Foreskin fibroblast (primary cell): ENCODE measurements at places on chromosomes 12 and 14.

- peak; percentile 0 for DNase-seq
Observed at GRCh38 chr12:54879579-54879978, 25.3 kb downstream of the MUCL1 start.

DNA sequence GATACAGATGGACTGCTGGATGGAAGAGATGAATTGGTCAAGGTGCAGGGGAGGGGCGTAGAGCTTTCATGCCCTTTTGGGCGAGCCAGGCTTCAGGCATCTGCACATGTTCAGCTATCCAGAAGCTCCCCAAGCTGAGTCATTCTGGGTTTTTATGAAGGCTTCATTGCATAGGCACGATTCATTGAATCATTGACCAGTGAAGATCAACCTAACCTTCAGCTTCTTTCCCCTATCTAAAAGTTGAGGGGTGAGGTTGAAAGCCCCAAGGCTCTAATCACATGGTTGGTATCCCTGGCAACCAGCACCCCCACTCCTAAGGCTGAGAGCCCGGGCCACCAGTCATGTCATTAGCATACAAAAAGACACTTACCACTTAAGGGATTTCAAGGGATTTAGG, 36.3 kb downstream of the RPS29 start:
- peak; percentile 72 for DNase-seq

DNA sequence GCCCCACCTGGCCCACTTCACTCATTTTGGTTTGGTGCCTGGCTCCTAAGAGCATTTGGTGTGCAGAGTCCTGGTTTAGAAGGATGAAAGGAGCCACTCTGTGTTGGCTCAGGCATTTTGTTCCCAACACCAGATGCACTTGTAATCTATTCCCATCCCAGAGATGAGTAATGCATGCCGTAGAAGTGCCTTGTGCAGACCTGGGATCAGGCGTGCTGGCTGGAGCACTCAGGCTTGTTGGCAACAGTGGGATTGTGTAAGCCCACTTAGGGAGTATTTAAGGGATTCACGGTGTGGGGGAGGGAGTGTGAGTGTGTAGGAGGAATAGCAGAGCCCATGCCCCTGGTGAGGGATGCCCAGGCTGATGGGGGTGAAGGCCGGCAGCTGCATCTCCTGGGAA, 501.5 kb upstream of the TBX3 start:
- peak; percentile 58 for DNase-seq

GRCh38 chr14:42130815-42131214, 524.1 kb downstream of the LRFN5 start:
- no peak for DNase-seq

GRCh38 chr14:77709412-77709811, 1.5 kb downstream of the SLIRP start:
- DNase-seq: no peak

DNA sequence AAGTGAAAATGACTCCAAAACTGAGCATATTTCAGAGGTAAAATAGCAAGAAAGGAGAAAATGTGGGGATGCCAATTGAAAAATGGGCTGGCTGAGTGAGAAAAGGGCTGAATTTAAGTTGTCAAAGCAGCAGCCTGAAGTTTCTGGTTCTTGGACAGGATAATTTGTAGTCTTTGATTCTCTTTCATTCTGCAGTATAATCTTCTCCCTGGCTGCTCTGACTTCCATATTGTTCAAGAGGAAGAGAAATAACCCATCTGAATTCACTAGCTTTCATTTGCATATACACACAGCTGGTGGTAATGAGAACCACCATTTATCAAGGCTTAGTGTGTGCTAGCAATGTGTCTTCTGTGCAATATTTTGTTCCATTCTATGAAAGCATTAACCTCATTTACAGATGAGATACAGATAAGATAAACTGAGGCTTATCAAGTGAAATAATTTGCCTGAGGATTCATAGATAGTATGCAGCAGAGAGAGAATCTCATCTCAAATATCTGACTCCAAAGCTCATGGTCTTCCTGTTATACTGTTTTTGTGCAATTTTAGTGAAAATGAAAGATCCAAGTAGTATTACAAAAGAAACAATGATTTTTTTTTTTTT, 184.2 kb downstream of the TMTC2 start:
- no peak for DNase-seq

GRCh38 chr12:3048540-3048939, 28.6 kb upstream of the TSPAN9 start:
- no peak for DNase-seq

GRCh38 chr12:7899755-7900154, 27.0 kb upstream of the SLC2A14 start:
- DNase-seq: peak; percentile 45

DNA sequence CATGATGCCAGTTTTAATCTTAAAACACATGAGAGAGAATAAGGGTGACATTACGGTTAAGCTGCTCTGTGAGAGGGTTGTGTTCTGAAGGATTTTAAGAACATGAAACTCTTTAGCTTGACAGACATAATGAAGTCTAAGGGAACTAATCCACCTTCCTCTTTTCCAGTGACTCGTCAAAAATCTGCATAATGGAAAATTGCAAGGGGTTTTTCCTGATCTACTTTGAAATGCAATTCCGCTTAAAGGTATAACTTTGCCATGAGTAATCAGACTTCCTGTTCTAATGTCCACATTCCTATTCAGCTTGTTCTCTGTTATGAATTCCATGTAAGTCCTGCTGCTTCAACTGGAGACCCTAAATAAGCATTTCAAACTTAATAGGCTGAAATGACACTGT, at the start of gene ZNF705A:
ZNF705A (plus strand) TSS at position 171 of the 400 bp plus-strand sequence. CDS start 15,611 bp downstream, outside the sequence.
- DNase-seq: peak; percentile 52

DNA sequence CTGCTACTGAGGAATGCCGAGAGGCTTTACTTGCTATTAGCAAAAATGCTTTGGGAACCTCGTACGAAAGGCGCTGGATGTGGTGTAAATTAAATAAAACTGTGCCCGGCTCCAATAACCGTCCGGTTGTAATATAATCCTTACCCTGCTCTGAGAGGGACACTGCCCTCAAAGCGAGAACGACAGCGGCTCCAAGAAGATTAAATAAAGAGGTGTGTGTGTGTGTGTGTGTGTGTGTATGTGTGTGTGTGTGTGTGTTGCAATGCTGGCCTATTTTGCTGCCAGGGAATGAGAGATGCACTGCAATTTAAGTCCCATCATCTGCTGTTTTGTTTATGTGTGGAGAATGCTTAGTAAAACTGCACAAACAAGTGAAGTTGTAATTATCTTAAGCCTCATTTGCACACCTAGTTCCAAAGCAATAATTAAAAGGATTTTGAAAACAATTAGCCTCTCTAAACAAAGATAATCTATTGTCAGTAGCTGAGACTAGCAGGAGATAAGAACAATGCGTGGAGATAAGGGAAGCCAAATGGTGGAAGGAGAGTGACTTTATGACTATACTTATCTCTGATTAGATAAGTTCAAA, 1.2 kb upstream of the SIX1 start:
- peak; percentile 65 for DNase-seq

- DNase-seq: peak; percentile 47
Observed at GRCh38 chr12:58069268-58069963, 128.0 kb downstream of the ATP23 start.

- peak; percentile 59 for DNase-seq
Observed at GRCh38 chr12:116708826-116709756, 28.8 kb downstream of the SPRING1 start.

DNA sequence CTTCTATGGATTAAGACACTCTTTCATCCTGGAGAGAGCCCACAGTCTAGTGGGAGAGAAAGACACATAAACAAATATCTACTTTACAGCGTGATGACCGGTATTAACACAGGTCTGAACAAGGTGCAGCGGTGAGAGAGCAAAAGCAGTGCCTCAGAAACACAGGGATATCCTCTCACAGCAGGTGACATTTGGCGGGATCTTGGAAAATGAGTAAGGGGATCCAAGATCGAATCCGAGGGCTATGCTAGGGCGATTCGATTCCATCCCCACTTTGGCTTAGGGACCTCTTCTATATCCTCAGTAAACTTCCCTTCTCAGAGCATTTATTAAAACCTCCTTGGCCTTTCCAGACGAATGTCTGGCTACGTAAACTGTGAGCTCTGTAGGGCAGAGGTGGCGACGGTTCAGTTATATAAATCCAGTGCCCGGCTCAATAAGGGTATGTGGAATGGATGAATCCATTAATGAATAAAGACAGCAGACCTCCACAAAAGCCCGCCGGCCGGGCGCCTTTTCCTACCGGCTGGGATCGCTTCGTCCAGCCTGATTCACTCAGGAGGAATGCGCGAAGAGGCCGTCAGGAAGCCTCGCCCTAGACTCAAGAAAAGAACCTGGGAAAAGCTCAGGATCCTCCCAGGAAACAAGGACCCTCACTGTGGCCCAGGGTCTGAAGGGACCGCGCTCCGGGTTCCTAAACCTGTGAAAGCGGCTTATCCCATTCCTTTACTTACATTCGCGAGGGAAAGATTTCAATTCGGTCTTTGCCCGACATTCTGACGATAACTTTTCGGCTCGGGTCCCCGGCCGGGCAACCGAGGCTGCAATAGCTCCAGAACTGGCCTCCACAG, 455 bp downstream of the ATP6V1D start:
- peak; percentile 80 for DNase-seq

- DNase-seq: no peak
Observed at GRCh38 chr14:53190938-53191337, 37.8 kb upstream of the DDHD1 start.

DNA sequence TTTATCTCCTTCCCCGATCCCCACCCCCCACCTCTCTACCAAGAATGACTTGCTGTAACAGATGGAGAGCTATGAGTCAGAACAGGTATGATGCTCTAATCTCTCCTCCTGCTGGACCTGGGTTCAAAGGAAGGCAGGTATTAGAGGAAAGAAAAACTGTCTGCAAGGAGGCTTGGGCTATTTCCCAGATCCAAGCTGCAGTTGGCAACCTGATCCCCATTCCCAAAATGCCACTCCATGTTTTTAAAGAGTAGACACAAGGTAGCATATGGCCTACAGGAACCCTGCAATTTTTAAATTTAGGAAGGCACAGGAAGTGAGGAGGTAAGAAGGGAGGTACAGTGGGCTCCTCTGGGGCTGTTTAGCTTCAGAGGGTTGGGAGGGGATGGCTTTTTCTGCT, 33.0 kb downstream of the SRRM4 start:
- no peak for DNase-seq

DNA sequence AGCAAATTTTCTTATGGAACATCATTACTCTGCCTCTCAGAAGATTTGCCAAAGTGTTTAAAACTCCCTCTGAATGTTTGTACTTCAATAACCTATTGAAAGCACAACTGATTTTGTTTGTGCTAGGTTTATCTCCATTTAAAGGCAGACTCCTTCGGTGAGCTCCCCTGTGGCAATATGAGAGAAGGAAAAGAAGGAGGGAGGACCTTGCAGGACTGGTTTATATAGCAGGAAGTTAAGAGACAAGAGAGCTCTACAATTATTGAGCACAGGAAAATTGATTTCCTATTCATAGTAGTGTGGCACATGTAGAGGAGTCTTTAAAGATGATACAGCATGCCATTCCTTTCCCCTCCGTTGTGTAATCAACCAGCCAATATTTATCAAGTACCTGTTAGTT, 75.5 kb downstream of the PDE3A start:
- DNase-seq: no peak

DNA sequence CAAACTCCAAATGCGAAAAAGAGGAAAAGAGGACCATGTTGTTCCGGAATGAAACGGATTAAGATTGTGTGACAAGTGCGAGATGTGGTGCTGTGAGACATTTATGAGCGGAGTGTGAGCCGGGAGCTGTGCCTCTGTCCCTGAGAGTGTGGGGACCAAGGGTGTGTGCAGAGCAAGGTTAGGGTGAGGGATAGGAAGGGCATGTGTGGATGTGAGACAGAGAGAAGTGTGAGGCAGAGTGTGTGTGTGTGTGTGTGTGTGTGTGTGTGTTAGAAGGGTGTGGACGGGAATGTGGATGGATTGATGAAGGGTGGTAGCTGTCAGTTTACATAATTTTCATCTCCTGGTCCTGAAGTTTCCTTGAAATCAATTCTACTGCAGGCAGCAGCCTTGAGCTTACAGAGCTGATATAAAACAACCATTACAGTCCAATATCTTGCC, 4.3 kb upstream of the OTX2 start:
- DNase-seq: no peak

DNA sequence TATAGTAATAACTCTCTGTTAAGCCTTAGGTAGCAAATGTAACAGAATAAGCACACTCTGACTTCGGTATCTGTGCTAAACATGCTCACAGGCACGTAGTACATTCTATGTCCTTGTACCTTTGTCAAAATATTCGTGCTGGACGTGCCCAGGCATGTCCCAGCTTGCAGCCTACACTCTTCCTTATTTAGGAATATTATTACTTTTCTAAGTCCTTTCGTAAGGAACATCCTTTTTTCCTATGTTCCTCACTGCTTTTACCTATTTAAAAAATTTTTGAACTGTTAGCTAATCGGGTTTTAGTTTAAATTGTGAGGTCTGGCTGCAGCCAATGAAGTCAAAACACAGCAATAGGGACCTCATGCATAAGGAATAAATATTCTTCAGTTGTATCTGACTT, 24.1 kb upstream of the UBC start:
- DNase-seq: peak; percentile 68

GRCh38 chr12:102568276-102568675, 87.9 kb upstream of the IGF1 start:
- DNase-seq: peak; percentile 6

DNA sequence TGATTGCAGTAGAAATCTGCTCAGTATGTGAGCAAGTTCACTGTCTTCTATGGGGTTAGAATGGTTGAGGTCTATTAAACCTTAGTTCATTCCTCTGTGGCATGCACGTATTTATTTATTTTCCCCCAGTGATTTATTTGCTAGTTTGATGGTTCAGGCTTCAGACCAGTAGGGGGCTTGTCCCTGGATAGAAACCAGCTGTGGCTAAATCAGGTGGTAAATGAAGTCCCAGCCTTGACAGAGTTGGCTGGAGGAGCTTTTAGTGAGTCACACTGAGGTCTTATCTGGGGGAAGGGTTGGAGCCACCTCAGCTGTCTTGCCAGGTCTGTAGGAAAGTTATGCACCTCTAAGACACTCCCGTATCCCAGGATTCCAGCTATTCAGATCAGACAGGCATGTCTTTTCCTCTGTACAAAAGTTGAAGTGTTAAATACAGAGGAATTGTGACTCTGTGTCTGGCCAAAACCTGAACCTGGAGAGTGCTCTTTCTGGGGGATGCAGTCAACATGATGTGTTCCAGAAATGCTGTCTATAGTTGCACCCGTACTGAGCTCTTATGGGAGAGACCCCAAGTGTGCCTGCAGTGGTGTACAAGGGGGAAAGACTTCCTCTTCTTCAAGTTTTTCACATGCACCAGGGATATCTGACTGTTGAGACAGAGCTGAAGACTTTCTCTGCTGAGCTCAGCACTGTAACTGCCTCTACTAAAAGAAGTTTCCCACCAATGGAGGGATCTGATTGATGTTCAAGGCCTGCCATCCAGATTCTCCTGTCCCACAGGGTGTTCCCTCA, 1322.1 kb downstream of the TMEM121 start:
- no peak for DNase-seq

DNA sequence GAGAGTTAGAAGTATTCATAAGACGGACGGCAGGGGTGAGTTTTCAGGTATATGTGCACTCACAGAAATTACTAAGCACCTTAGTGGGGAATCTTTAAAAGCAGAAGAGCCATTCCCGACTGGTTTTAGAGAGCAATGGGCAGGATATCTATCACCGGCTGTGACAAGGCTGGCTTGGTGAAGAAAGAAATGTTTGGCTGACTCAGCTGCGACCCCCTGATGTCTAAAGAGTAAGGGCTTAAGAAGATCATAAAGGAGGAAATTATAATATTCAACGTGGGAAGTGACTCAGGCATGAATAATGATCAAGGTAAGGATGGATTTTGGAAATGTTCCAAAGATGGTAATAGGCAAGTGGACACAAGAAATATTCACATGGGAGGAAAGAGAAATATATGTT, 407.6 kb downstream of the TMEM132D start:
- no peak for DNase-seq
